ENCODE measurements at places on chromosomes 5 and 9. TPM values are rescaled to one million over a fixed set of nuclear protein-coding genes. Genes with fewer than 3 reads are reported as not detected.

Gene AUH
- 38.2 TPM for total RNA-seq

Gene SLC25A2
- not detected for total RNA-seq

Gene ZNF454
- total RNA-seq: not detected

Gene PAPPA
- total RNA-seq: 0.26 TPM

Gene WHRN
- total RNA-seq: 29.1 TPM

Gene FCN2
- not detected for total RNA-seq

Gene IFNK
- total RNA-seq: not detected

Gene TYRP1
- total RNA-seq: not detected

Gene PGGT1B
- total RNA-seq: 33.7 TPM

Gene ST6GALNAC4
- total RNA-seq: 19.8 TPM

Gene SEMA5A
- total RNA-seq: not detected

Gene FBP2
- total RNA-seq: not detected

Gene RACK1
- 2,150 TPM for total RNA-seq

Gene GDNF
- not detected for total RNA-seq

Gene MYOZ3
- 0.06 TPM for total RNA-seq

Gene GABRA6
- total RNA-seq: not detected

Gene TNC
- total RNA-seq: not detected

Gene SARDH
- 2.8 TPM for total RNA-seq

Gene MEIKIN
- total RNA-seq: not detected

Gene CNTLN
- total RNA-seq: 2.1 TPM

Gene FAM153A
- 34.0 TPM for total RNA-seq

Gene LRRC26
- total RNA-seq: not detected

Gene FGD3
- 80.2 TPM for total RNA-seq

Gene PHYHD1
- not detected for total RNA-seq

Gene MPDZ
- total RNA-seq: not detected

Gene ESM1
- not detected for total RNA-seq

Gene BTNL8
- not detected for total RNA-seq

Gene DMRT3
- not detected for total RNA-seq

Gene FBXO4
- 9.5 TPM for total RNA-seq

Gene CLIC3
- 0.26 TPM for total RNA-seq

Gene PDE6A
- total RNA-seq: not detected

Data from activated T-helper 17 cell treated with anti-CD3 and anti-CD28 coated beads, Interleukin-2, amount 50 U/mL, for 72 hours (primary cell).